Stomach (tissue), 19 donors: ENCODE measurements at places on chromosomes 6 and 20. TPM values are rescaled to one million over a fixed set of nuclear protein-coding genes. Genes with fewer than 3 reads are reported as not detected.
A peak's percentile ranks its signal among the peaks of the same experiment; 100 is the strongest.

GRCh38 chr6:72031471-72031870 lies 145.1 kb downstream of the RIMS1 start:
- H3K4me1 ChIP-seq, result no peaks in the 10 kb centered on the region
- H3K4me3 ChIP-seq, result no peak overlapping the region
- H3K36me3 ChIP-seq, result no peaks in the 10 kb centered on the region
- no peak for DNase-seq
- no peaks in the 10 kb centered on the region for H3K27me3 ChIP-seq
- H3K27ac ChIP-seq, result no peak overlapping the region

DNA sequence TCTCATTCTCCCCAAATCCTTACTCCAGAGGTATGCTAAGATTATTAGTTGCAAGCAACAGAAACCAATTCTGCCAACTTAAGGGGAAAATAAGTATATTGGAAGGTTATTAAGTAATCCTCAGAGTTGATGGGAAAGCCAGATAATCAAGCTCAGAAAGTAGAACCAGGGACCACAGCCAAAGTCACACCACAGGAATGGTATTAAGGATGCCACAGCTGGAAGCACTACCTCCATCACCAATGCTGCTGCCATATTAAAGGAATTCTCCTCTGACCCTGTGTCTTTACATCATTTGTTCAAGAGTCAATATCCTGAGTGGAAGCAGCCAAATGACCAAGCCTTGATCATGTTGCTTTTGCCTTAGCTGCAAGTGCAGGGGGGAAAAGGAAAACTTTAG lies 9.9 kb downstream of the PROCR start:
- DNase-seq, result no peak
- no peaks in the 10 kb centered on the region for H3K27me3 ChIP-seq
- H3K4me3 ChIP-seq, result no peak overlapping the region
- H3K36me3 ChIP-seq, result peaks cover 6% of the 10 kb centered on the region

GRCh38 chr6:161301338-161301737 lies 27.5 kb upstream of the AGPAT4 start:
- DNase-seq, result no peak
- no peaks in the 10 kb centered on the region for H3K27me3 ChIP-seq
- no peak overlapping the region for H3K4me3 ChIP-seq
- no peaks in the 10 kb centered on the region for H3K36me3 ChIP-seq

DNA sequence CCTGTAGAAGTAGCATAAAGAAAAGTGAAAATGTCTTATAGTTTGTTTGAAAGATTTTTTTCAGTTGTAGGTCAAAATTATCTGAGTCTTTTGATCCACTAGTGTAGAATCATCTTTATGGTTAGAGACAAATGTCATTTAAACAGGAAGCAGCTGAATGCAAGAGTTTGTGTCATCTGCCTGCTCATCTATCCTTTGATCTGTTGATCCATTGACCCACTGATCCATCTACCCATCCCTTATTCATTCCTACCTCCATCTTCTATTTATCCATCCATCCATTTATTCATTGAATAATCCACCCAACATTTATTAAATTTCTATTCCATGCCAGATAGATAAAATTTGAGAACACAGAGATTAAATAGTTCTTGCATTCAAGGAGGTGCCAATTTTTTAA lies 62.6 kb downstream of the MKKS start:
- no peak overlapping the region for H3K27ac ChIP-seq

DNA sequence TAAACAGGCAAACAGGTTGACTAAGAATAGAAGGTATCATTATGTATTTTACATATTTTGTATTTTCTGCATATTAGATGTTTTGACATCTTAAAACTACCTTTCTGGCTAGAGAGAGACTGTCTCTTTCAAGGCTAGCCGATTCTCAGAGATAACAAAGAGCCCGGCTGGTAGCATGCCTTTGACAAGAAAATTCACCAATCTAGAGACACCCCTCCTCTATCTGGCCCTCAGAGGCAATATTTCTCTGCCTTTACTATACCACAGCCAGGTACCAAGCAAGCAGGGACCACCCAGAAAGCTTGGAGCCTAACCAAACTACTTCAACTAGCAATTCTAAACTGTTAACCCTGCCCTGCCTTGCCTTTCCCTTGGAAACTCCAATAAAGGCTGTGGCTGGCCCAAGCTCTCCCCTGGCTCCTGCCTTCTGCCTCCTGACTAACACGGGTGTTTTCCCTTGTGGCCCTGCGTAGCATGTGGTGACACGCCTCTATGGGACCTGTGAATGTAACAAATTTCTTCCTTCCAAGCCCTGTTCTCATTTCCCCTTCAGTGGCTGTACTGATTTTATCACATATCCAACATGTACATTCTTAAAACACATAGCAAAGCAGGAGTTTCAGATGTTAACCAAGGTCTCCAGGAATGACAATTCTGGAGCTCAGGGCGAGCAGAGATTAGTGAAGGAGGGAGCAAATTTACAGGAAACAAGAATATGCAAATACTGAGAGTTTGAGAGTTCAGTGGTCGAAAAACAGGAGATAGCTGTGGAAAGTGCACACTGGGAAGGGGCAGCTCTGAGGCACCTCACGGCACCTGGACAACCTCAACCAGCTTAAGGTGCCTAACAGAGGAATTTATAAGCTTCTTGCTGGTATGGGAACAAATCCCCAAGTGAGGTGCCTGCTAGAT lies 120.8 kb downstream of the BACH2 start:
- H3K27ac ChIP-seq, result no peak overlapping the region
- H3K27me3 ChIP-seq, result no peaks in the 10 kb centered on the region
- no peaks in the 10 kb centered on the region for H3K36me3 ChIP-seq
- DNase-seq, result peak; percentile 30
- H3K4me1 ChIP-seq, result peaks cover 18% of the 10 kb centered on the region
- H3K4me3 ChIP-seq, result no peak overlapping the region

MLN gene
- not detected for polyA plus RNA-seq

ARHGAP40 gene
- polyA plus RNA-seq, result 15.7 TPM

LGSN gene
- not detected for polyA plus RNA-seq

ERVFRD-1 gene
- 0.15 TPM for polyA plus RNA-seq

RALY gene
- 160 TPM for polyA plus RNA-seq

- H3K27me3 ChIP-seq, result no peaks in the 10 kb centered on the region
- H3K4me3 ChIP-seq, result no peak overlapping the region
- no peak overlapping the region for H3K27ac ChIP-seq
- DNase-seq, result peak; percentile 69
- H3K4me1 ChIP-seq, result peaks cover 15% of the 10 kb centered on the region
Observed at GRCh38 chr20:22414305-22414742, 170.0 kb downstream of the FOXA2 start.

GRCh38 chr6:134739299-134740026 lies 210.4 kb downstream of the ALDH8A1 start:
- no peak overlapping the region for H3K27ac ChIP-seq
- H3K4me3 ChIP-seq, result no peak overlapping the region
- no peaks in the 10 kb centered on the region for H3K36me3 ChIP-seq
- H3K27me3 ChIP-seq, result no peaks in the 10 kb centered on the region
- H3K4me1 ChIP-seq, result peaks cover 7% of the 10 kb centered on the region
- DNase-seq, result no peak

GRCh38 chr6:13614126-13614925 lies 809 bp upstream of the NOL7 start:
- peak overlapping the region; percentile 92 for H3K27ac ChIP-seq
- H3K27me3 ChIP-seq, result no peaks in the 10 kb centered on the region
- peaks cover 25% of the 10 kb centered on the region for H3K4me1 ChIP-seq
- peak; percentile 50 for DNase-seq
- H3K36me3 ChIP-seq, result peaks cover 22% of the 10 kb centered on the region

UBE2V1 gene
- 64.7 TPM for polyA plus RNA-seq

- no peaks in the 10 kb centered on the region for H3K4me1 ChIP-seq
- H3K27ac ChIP-seq, result no peak overlapping the region
- no peak overlapping the region for H3K4me3 ChIP-seq
Observed at GRCh38 chr6:152206072-152206818, 398.8 kb downstream of the ESR1 start.

DNA sequence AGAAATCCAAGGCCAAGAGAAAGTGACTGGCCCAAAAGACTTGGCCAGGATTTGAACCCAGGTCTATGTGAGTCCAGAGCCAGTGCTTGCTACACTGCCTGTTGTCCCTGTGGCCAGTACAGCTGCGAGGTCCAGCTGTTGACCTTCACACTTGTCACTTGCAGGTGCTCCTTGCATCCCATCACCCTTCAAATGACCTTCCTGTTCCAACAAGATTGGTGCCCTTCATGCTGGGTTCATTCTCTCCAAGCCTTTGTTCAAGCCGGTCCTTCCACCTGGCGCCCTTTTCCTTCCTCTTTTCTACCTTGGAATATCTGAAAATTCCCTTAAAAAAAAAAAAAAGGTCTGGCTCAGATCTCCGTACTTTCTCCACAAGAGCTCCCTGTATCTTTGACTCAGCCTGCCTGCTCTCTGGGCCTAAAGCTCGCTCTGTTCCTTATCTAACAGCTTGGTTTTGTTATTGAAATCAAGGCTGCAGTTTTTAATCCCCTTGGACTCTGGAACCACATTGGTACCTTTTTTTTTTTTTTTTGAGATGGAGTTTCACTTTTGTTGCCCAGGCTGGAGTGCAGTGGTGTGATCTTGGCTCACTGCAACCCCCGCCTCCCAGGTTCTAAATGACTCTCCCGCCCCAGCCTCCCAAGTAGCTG lies 22.2 kb upstream of the MRPS18A start:
- peak overlapping the region; percentile 80 for H3K27ac ChIP-seq
- H3K4me3 ChIP-seq, result no peak overlapping the region
- no peak for DNase-seq
- H3K36me3 ChIP-seq, result no peaks in the 10 kb centered on the region
- peaks cover 58% of the 10 kb centered on the region for H3K4me1 ChIP-seq
- no peaks in the 10 kb centered on the region for H3K27me3 ChIP-seq

DNA sequence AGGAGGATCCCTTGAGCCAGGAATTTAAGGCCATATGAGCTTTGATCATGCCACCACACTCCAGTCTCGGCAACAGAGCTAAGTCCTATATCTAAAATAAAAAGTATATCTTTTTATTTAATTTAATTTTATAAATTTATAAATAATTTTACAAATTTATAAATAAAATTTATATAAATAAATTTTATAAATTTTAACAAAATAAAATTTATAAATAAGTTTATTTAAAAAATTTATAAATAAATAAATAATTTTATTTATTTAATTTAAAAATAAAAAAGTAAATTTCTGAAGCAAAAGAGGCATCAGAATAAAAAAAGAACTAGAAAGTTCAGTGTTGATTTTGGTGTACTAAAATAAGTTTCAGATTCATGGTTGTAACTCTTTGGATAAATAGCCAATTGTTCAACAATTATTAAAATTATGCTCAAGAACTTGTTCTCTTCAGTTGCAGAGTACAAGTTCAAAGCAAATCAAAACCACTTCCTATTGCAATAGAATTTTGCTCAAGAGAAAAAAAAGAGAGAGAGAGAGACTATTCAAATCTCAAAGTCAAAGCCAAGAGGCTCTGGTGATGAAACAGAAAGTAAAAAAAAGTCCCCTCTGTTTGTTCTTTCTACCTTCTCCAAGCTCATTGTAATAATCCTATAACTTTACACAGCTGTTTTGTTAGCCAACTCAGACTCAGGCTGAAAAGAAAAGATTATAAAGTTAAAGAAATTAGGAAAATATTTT lies 547.5 kb upstream of the ADGRB3 start:
- H3K27ac ChIP-seq, result no peak overlapping the region
- no peaks in the 10 kb centered on the region for H3K27me3 ChIP-seq
- no peaks in the 10 kb centered on the region for H3K36me3 ChIP-seq
- peak; percentile 3 for DNase-seq

GPR6 gene
- polyA plus RNA-seq, result not detected

DNA sequence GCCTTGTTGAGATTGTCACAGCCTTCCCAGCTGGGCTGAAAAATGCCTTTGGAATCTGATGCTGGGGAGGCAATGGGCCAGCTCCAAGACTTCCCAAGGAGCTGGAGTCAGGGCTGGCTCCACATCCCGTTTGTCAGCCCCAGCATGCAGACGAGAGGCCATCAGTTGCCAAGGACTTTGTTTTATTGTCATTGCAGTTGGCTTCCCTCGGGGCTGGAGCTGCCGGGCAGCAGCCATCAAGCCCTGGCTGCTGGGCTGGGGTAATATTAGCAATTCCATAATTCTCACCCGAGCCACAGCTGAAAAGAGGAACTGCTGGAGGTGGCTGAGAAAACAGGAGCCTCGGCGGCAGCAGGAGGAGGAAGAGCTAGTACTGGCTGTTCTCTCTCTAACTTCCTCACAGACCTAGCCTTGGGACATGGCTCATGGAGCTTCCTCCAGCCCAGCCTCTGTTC lies 182.5 kb downstream of the CDC5L start:
- DNase-seq, result peak; percentile 65
- H3K4me1 ChIP-seq, result peaks cover 12% of the 10 kb centered on the region
- no peak overlapping the region for H3K4me3 ChIP-seq
- no peaks in the 10 kb centered on the region for H3K36me3 ChIP-seq

DNA sequence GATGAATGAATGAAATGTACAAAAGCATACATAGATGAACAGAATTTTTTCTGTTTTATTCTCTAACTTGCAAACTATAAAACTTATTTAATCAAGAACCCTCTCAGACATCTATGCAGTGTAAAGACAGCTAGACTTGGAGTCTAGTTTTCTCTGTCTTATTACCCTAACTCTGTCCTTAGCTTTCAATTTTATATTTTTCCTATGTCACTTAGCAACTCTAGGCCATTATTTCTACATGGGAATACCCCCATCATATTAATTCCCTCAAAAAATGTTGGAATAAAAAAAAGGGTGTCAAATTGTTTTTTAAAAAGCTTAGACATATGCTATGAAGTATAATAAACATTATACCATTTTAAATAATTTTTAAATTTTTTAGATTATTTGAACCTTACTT lies 1.2 kb downstream of the RHAG start:
- H3K4me1 ChIP-seq, result no peaks in the 10 kb centered on the region
- no peaks in the 10 kb centered on the region for H3K27me3 ChIP-seq
- DNase-seq, result no peak
- H3K36me3 ChIP-seq, result no peaks in the 10 kb centered on the region

DNA sequence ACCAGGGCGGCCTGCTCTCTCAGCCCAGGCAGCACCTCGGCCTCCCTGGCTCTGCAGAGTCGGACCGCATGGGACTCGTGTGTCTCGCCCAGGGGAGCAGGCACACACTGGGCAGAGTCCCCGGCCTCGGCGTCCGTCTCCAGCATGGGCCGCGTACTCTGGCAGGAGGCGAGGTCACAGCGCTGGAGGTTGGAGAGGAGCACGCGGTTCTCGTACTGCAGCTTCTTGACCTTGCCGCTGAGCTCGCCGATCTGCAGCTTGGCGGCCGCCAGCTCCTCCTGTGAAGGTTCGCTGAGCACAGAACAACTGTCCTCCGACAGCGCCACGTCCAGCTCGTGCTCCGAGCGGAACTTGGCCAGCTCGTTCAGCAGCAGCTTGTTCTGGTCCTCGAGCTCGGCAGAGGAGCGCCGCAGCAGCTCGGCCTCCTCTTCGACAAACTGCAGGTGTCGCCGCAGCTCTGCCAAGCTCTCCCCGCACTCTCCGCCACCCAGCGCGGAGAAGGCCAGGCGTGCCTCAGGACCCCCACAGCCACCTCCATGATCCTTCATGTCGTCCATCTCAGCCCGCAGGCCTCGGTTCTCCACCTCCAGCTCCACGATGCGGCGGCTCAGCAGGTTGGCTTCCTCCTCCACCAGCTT lies 42.0 kb upstream of the DSN1 start:
- peaks cover 23% of the 10 kb centered on the region for H3K4me1 ChIP-seq
- no peak overlapping the region for H3K4me3 ChIP-seq
- DNase-seq, result no peak
- H3K36me3 ChIP-seq, result peaks cover 54% of the 10 kb centered on the region
- no peaks in the 10 kb centered on the region for H3K27me3 ChIP-seq

- H3K4me3 ChIP-seq, result no peak overlapping the region
- H3K36me3 ChIP-seq, result peaks cover 59% of the 10 kb centered on the region
- H3K4me1 ChIP-seq, result peaks cover 33% of the 10 kb centered on the region
- H3K27me3 ChIP-seq, result no peaks in the 10 kb centered on the region
- DNase-seq, result peak; percentile 32
Observed at GRCh38 chr6:36539814-36540568, 7.3 kb downstream of the STK38 start.
